Activated B cell treated with CpG ODN at 0.5 μM for 24 hours (primary cell): ENCODE measurements at places on chromosomes 7 and 10.

GRCh38 chr10:100485366-100485765 lies 22.6 kb downstream of the WNT8B start:
- peaks cover 9% of the 10 kb centered on the region for H3K4me1 ChIP-seq
- no peak for DNase-seq
- H3K27me3 ChIP-seq: peaks cover 12% of the 10 kb centered on the region
- no peak overlapping the region for H3K4me3 ChIP-seq
- no peak overlapping the region for H3K27ac ChIP-seq

- no peaks in the 10 kb centered on the region for H3K4me1 ChIP-seq
- no peaks in the 10 kb centered on the region for H3K27me3 ChIP-seq
- H3K36me3 ChIP-seq: no peaks in the 10 kb centered on the region
- no peak overlapping the region for H3K27ac ChIP-seq
These were observed 48.9 kb downstream of the PARD3 start for GRCh38 chr10:34766266-34766600.

DNA sequence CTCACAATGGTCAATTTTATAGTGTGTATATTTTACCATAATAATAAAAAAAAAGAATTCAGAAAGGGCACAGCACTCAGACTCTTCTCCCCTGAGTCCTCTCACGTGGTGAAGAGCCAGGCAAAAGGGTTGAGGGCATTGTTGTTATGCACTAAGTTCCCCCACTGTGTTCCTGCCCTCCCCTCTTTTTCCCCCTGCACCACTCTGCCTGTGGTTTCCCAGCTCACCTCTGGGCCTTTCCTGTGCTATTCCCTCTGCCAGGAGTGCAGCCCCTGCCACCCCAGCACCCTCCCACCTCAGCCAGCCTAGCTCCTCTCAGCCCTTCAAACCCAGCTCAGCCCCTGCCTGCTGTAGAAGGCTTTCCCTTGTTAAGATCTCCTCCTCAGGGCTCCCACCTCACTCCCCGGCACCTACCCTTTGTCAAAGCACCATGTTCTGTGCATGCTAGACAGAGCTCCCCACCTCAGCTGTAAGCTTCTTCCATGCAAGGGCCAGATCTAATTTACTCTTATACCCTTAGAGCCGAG lies 108.5 kb downstream of the KCNMA1 start:
- peaks cover 15% of the 10 kb centered on the region for H3K4me1 ChIP-seq
- no peak overlapping the region for H3K4me3 ChIP-seq
- no peaks in the 10 kb centered on the region for H3K27me3 ChIP-seq

DNA sequence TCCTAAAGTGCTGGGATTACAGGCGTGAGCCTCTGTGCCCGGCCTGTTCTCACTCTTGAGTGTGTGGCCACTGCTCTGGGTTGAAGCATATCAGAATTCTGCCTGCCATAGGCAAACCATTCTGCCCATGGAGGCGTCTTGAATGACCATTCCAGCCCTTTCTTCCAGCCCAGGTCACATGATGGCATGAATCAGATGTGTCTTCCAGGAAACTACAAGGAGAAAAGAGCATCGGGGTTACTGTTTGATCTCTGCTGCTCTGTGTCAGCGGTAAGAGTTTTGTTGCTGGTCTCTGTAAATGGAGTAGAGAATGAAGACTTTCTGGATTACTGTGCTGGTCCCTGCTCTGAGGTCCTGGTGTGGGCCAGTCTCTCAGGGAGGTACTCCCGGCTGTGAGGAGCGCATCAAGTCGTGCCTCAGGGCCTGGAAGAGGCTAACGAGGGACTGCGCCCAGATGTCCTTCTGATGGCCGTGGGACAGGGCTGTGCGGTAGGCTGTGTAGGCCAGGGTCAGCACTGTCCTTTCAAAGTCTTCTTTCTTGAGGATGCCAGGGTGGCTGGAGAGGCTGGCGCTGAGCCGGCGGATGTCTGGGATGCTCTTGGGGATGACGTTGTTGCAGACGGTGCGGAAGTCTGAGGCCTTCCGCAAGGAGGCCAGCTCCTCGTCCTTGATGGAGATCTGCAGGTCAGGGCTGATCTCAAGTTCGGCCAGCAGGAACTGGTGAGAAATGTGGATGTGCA lies 5.8 kb upstream of the SLC13A4 start:
- peaks cover 5% of the 10 kb centered on the region for H3K27me3 ChIP-seq
- no peaks in the 10 kb centered on the region for H3K36me3 ChIP-seq

DNA sequence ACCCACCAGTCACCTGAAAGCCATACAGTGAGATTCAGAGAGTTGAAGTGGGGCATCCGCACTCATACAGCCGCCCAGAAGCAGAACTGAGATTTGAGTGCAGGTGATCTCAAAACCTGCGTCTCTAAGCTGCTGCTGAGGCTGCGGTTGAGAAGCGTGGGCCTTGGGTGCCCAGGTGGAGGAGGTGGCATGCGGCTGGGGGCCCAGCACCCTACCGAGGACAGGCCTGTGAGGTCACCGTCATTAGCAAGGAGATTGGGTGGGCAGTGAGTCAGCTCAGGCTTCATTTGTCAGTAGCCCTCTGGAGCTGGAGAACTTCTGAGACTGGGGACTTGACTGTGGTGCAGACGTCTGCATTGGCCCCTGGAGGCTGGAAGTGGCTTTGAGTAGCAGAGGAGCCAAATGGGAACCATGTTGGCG lies 29.8 kb downstream of the ZMIZ1 start:
- H3K27me3 ChIP-seq: peaks cover 28% of the 10 kb centered on the region
- no peaks in the 10 kb centered on the region for H3K36me3 ChIP-seq
- peaks cover 42% of the 10 kb centered on the region for H3K4me1 ChIP-seq
- no peak overlapping the region for H3K4me3 ChIP-seq

DNA sequence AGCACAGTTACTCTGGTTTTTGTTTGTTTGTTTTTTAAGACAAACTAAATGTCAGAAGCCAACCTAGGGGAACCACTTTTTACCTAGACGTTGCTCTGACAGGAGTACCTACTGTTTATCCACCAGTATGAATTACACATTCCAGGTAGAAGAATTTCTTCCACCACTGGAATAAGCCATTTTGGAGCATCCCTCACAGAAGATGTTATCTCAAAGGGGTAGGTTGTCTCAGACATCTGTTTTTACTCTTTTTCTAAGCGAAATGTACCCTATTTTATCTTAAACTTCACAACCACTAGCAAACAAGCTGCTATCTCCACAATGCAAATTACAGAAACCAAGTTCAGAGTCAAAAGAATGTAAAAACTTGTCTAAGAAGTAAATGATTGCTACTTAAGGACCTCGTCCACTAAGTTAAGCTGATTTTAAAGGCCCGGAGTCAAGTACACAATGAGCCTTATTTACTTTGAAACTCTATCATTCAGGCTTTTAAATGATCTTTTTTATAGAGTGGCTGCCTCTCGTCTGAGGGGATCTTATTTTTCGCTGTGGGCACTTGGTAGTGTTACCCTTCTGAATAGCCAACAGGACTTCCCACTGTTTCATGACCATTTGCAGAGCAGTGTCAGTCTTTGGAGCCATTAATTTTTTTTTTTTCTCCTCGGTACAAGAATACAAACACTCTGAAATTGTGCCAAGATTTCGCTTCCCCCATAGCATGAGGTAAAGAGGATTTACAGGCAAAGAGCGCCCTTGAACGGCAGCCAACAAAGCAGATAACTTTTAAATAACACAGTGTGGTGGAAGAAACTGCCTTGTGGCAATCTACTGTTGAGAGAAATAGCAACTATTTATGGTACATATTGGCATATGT lies 15.7 kb upstream of the ARMC3 start:
- H3K4me3 ChIP-seq: no peak overlapping the region
- H3K36me3 ChIP-seq: peaks cover 2% of the 10 kb centered on the region
- no peak for DNase-seq
- H3K27me3 ChIP-seq: no peaks in the 10 kb centered on the region
- no peak overlapping the region for H3K27ac ChIP-seq

DNA sequence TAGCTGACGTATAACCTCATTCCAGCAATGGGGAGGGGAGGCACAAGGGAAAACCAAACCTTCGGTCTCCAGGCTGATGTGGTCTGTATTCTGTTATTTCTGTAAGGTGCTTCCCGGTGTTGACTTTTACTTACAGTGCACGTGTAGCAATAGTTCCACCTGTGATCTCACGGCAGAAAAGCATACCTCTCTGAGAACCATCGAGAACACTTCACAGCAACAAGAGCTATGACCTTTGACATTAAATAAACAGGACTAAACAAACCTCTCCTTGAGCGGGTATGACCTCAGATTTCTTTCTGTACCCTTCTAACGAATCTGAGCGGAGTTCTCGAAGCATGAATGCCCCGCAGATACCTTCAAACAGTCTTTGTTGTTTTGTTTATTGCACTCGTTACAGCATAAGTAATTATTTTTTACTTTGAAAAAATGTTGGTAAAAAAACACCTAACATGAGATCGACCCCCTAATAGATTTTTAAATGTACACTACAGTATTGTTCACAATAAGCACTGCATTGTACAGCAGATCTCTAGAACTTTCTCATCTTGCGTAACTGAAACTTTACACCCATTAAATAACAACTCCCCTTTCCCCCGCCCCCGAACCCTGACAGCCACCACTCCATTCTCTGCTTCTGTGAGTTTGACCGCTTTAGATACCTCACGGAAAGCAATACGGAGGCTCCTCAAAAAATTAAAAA lies 282.3 kb downstream of the GATA3 start:
- no peak overlapping the region for H3K27ac ChIP-seq
- H3K4me1 ChIP-seq: peaks cover 12% of the 10 kb centered on the region
- DNase-seq: no peak
- H3K4me3 ChIP-seq: no peak overlapping the region

DNA sequence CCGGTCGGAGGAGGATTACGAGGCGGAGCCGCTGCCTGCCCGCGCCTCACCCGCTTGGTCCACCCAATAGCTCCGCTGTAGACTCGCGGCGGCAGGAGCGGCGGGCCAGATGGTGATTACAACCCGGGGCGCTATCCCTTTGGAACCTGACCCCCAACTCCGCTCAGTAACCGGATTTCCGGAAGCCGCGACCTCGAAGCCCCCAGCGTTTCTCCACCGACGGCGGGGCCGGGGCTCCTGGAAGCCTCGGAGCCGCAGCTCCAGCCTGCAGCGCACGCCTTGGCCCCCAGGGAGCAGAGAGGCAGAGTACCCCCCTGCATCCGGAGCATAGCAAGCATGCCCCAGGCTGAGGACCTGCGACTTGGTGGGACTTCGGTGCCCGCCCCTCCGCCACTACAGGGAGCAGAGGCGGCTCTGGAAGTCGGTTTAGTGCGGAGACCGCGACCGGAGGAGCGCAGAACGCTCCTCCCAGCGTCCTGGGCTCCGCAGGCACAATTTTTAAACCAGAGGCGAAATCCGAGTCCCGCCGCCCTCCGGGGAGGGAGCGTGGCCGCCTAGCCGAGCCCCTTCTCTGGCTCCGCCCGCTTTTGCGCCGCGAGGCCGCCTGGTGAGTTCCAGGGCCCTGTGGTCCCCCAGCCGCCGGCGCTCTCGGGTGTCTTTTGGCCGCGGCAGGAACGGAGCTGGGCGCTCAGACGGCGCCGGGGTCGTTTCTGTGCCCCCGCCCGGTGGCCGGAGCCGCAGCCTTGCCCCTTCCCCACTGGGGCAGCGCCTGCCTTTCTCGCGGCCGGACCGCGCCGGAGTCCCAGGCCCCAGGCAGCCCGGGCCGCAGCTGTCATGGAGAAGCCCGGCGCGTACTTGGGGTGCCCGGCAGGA lies 28.2 kb upstream of the BMS1 start:
- peaks cover 50% of the 10 kb centered on the region for H3K27me3 ChIP-seq
- peaks cover 14% of the 10 kb centered on the region for H3K4me1 ChIP-seq
- H3K4me3 ChIP-seq: peak overlapping the region; percentile 83

GRCh38 chr10:86220626-86221025 lies 146.0 kb downstream of the GRID1 start:
- H3K27ac ChIP-seq: no peak overlapping the region
- H3K4me3 ChIP-seq: no peak overlapping the region
- no peaks in the 10 kb centered on the region for H3K4me1 ChIP-seq

- no peak overlapping the region for H3K4me3 ChIP-seq
- H3K4me1 ChIP-seq: no peaks in the 10 kb centered on the region
- DNase-seq: no peak
- H3K36me3 ChIP-seq: no peaks in the 10 kb centered on the region
- peaks cover 11% of the 10 kb centered on the region for H3K27me3 ChIP-seq
These were observed 27.9 kb upstream of the CUL1 start for GRCh38 chr7:148670807-148671206.

DNA sequence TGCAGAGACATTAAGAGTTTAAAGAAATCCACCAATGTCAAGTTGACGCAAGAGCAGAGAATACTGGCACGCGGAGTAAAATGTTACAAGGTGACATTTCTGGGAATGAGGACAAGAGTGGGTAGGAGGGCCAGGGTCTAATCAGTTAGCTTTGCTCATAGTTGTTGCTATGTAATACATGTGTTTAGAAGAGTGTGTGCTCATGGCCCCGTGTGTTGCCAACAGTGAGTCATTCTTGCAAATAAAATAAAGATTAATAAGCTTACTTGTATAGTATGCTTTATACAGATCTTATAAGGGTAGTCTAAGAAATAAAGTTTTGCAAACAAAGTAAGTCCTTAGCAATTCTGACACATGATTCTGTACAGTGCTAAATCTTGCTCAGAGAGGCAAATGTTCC lies 64.5 kb downstream of the DNMBP start:
- no peak overlapping the region for H3K27ac ChIP-seq
- no peak overlapping the region for H3K4me3 ChIP-seq
- H3K4me1 ChIP-seq: peaks cover 2% of the 10 kb centered on the region
- peaks cover 26% of the 10 kb centered on the region for H3K36me3 ChIP-seq
- DNase-seq: no peak
- no peaks in the 10 kb centered on the region for H3K27me3 ChIP-seq

DNA sequence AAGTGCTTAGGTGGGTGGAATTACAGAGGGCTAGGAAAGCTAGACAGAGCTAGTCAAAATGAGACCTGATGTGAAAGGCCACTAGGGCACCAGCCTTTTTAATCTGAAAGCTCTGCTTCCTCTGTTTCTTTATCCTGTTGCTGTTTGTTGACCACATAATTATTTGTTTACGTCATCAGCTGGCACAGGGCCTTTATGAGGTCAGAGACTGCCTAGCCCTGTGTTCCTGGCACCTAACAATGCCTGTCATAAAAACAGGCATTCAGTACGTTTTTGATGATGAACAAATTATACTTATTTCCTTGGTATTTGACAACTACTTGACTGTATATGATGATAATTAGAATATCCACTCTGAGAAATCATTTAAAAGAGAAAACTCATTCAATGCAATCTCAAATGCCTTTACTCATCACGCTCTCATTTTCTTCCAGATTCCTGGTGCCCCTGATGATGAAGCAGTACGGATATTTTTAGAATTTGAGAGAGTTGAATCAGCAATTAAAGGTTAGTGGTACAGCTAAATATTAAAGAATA lies 26.0 kb downstream of the RBM17 start:
- H3K27me3 ChIP-seq: no peaks in the 10 kb centered on the region
- peaks cover 74% of the 10 kb centered on the region for H3K36me3 ChIP-seq
- no peak for DNase-seq
- no peaks in the 10 kb centered on the region for H3K4me1 ChIP-seq
- no peak overlapping the region for H3K27ac ChIP-seq

DNA sequence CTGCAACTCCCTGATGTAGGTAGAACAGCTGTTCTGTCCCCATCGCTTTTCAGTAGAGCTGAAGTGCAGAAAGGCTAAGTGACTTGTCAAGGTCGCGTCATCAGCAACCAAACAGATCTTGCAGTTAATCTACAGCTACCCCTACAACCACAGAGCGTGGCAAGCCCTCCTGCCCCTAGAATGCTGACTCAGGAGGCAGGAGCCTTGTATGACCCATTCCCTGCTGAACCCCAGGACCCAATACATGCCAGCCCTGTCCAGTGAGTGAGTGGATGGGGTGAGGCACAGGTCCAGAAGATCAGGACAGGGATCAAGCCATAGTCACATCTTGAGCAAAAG lies 26.6 kb upstream of the GJD4 start:
- H3K36me3 ChIP-seq: peaks cover 10% of the 10 kb centered on the region
- H3K27me3 ChIP-seq: no peaks in the 10 kb centered on the region
- H3K4me1 ChIP-seq: no peaks in the 10 kb centered on the region
- no peak overlapping the region for H3K4me3 ChIP-seq
- H3K27ac ChIP-seq: no peak overlapping the region
- DNase-seq: no peak

GRCh38 chr10:16441173-16441840 lies 4.5 kb downstream of the PTER start:
- H3K4me3 ChIP-seq: no peak overlapping the region
- H3K27ac ChIP-seq: no peak overlapping the region
- peaks cover 45% of the 10 kb centered on the region for H3K4me1 ChIP-seq
- no peak for DNase-seq
- no peaks in the 10 kb centered on the region for H3K27me3 ChIP-seq
